T-cell (primary cell): ENCODE measurements at places on chromosomes 12 and 14.
A peak's percentile ranks its signal among the peaks of the same experiment; 100 is the strongest.

DNA sequence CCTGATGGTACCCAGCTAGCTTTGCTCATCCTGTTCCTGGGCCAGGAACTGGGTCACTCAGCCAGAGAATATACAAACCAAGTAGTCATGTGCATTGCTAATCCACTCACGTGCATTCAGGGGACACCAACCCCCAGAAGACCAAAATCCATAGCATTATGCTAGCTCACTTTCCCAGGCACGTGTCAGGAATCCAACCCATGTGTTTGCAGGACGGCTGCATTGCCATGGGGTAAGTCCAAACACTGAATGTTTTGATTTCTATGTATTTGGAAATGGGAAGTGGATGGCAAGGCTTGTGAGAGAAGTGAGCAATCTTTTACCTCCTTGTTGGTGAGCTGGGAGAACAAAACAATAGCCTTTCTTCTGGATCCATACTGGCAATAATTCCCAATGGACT, 87.1 kb upstream of the FOXN3 start:
- H3K36me3 ChIP-seq: no peaks in the 10 kb centered on the region
- H3K27ac ChIP-seq: no peak overlapping the region
- DNase-seq: no peak
- H3K4me3 ChIP-seq: no peak overlapping the region

- no peak overlapping the region for H3K4me3 ChIP-seq
- H3K27me3 ChIP-seq: no peaks in the 10 kb centered on the region
- H3K36me3 ChIP-seq: no peaks in the 10 kb centered on the region
- no peak overlapping the region for H3K27ac ChIP-seq
- H3K4me1 ChIP-seq: no peaks in the 10 kb centered on the region
- DNase-seq: no peak
Observed at GRCh38 chr12:28794211-28794610, 354.9 kb upstream of the FAR2 start.

GRCh38 chr14:54709444-54709843, 142.5 kb downstream of the SAMD4A start:
- peaks cover 10% of the 10 kb centered on the region for H3K4me1 ChIP-seq
- H3K27ac ChIP-seq: no peak overlapping the region
- no peak overlapping the region for H3K4me3 ChIP-seq
- H3K36me3 ChIP-seq: no peaks in the 10 kb centered on the region
- H3K27me3 ChIP-seq: no peaks in the 10 kb centered on the region

GRCh38 chr14:95193081-95193480, 35.8 kb upstream of the DICER1 start:
- H3K36me3 ChIP-seq: no peaks in the 10 kb centered on the region
- H3K27me3 ChIP-seq: peaks cover 16% of the 10 kb centered on the region
- no peaks in the 10 kb centered on the region for H3K4me1 ChIP-seq
- no peak overlapping the region for H3K4me3 ChIP-seq

DNA sequence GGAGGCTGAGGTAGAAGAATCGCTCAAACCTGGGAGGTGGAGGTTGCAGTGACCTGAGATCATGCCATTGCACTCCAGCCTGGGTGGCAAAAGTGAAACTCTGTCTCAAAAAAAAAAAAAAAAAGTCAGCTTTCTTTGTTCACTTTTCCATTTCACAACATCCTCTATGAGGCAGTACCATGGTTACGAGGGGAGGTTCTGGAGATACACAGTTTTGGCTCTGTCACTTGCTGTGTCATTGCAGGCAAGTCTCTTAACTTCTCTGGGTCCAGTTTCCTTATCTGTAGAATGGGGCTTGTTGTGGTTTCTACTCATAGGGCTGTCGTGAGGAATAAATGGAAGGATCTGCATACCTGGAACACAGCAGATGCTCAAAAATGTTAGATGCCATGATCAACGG, 75.6 kb upstream of the SLC24A4 start:
- H3K27me3 ChIP-seq: peaks cover 8% of the 10 kb centered on the region
- H3K27ac ChIP-seq: no peak overlapping the region
- no peaks in the 10 kb centered on the region for H3K36me3 ChIP-seq
- DNase-seq: no peak

GRCh38 chr12:124125203-124125871, 152.3 kb downstream of the ZNF664 start:
- no peak for DNase-seq
- no peak overlapping the region for H3K27ac ChIP-seq
- no peaks in the 10 kb centered on the region for H3K4me1 ChIP-seq
- H3K36me3 ChIP-seq: no peaks in the 10 kb centered on the region

GRCh38 chr12:11686120-11686519, 36.6 kb downstream of the ETV6 start:
- no peak for DNase-seq
- no peak overlapping the region for H3K27ac ChIP-seq
- H3K27me3 ChIP-seq: no peaks in the 10 kb centered on the region
- no peaks in the 10 kb centered on the region for H3K36me3 ChIP-seq
- H3K4me1 ChIP-seq: peaks cover 2% of the 10 kb centered on the region

DNA sequence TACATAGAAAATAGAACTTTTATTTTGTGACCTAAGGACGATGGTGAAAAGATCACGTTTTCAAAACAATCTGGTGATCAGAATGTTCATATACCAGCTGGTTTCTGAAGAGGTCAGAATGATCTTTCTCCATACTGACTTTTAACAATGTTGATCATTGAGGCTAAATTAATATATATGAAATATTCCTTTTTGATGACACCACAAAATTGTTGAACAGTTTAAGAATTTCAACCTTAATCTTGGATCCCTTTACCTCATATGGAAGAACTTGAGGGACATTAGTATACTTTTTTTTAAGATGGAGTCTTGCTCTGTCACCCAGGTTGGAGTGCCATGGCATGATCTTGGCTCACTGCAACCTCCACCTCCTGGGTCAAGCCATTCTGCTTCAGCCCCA, 2.8 kb upstream of the REP15 start:
- DNase-seq: no peak
- H3K27me3 ChIP-seq: no peaks in the 10 kb centered on the region
- H3K4me1 ChIP-seq: no peaks in the 10 kb centered on the region
- H3K27ac ChIP-seq: no peak overlapping the region
- H3K4me3 ChIP-seq: no peak overlapping the region
- H3K36me3 ChIP-seq: no peaks in the 10 kb centered on the region

GRCh38 chr14:87255058-87255457, 737.9 kb downstream of the GALC start:
- H3K36me3 ChIP-seq: no peaks in the 10 kb centered on the region
- H3K4me1 ChIP-seq: no peaks in the 10 kb centered on the region
- DNase-seq: no peak
- H3K4me3 ChIP-seq: no peak overlapping the region
- H3K27me3 ChIP-seq: no peaks in the 10 kb centered on the region

DNA sequence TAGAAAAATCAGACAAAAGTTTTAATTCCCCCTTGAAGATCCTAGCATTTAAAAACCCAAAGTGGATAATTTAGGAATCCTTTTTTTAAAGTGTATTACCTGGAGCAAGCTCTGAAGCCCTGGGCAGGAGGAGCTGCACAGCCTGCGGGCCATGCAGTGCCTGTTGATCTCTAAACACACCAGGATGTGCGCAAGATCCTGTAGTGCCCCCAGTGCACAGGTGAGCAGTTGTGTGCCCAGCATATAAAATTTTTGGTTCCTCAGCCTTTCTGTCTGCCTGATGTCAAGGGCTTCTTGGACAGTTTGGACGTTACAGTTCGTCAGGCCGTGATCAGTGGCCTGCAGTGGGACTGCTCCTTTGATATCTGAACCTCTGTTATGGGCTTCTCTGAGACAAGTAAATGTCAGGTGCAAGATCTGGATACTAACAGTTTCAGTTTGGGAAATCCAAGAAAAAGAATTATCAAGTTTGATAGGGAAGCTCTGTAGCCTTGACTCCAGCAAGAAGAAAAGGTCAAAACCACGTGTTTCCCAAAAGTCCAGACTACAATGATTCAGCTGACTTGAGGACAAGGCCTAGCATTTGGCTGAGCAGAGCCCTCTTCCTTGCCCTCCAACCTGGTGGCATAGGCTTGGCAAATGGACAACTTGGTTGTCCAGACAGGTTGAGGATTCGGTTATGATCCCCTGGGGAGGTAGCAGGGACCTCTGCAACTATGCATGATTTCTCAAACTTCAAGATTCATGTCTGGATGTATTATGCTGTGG, 1.0 kb downstream of the ATXN7L3B start:
- peaks cover 20% of the 10 kb centered on the region for H3K36me3 ChIP-seq
- H3K27me3 ChIP-seq: no peaks in the 10 kb centered on the region
- peak overlapping the region; percentile 95 for H3K27ac ChIP-seq
- H3K4me1 ChIP-seq: peaks cover 35% of the 10 kb centered on the region
- DNase-seq: peak; percentile 42

DNA sequence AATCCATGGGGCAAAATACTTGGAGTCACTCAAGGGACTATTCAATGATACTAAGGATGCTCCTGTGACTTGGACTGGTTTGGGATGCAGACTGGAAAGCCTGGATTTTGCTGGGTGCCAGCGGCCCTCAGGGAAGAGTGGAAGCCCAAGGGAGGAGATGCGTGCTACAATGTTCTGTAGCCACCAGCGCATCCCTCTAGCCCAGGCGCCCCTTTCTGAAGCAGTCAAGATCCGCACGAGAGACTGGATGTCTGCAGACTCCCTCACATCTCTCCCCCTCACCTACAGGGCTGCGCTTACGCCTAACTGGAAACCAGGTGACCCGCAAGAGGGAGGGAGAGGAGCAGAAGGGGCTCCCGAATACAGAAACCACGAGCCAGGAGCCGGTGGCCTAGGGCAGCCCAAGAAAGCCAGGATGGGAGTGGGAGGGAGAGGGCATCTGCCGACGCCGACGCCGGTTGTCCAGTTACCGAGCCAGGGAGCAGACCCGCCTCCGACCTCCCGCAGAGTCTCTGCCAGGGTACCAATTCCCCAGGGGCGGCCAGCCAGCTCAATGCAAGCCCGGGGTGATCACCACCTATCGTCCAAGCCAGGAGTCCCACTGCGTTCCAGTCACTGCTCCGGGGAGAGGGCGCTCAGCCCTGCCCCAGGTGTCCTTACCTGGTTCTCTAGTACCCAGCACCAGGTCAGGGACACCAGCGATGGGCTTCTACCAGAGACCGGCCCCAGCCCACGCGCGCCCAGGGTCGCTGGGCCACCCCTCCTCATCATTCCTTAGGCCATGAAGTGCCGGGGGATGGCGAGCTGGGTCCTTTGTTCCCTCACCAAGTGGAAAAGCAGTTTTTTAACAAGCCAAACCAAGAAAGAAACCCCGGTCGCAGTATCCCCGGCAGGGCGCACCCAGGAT, 1.2 kb downstream of the NTN4 start:
- peak overlapping the region; percentile 80 for H3K4me3 ChIP-seq
- DNase-seq: peak; percentile 3
- H3K27me3 ChIP-seq: peaks cover 19% of the 10 kb centered on the region
- no peaks in the 10 kb centered on the region for H3K36me3 ChIP-seq
- H3K4me1 ChIP-seq: peaks cover 18% of the 10 kb centered on the region

DNA sequence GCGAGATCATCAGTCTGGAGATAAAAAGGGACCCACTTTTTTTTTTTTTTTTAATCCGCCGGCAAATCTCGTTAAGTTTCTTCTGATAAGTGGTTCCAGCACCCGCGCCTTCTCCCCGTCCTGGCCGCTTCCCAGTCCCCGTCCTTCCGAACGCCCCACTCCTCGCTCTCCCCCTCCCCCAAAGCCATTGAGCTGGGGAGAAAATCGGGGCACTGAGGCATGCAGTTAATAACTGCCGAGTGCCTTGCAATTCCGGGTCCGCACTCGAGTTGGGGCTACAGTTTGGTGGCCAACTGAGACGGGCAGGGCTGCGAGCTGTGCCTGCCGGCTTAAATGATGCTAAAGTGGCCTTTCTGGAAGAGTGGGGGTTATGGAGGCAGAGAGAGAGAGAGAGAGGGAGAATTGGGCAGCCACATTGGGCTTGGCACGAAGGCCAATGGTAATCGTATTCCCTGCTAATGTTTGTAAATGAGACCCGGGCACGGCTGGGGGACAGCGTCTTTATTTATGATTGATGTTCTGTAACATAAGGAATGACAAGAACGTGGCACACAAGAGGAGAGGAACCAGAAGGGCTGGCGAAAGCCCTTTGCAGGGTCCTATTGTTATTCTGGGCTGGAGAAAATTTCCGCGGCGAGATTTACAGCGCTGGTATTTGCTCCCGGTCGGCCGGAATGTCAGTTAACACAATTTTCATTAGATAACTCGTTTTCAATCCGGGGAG, 115.4 kb upstream of the MYL2 start:
- DNase-seq: no peak
- H3K4me1 ChIP-seq: peaks cover 30% of the 10 kb centered on the region
- no peak overlapping the region for H3K27ac ChIP-seq
- peak overlapping the region; percentile 10 for H3K4me3 ChIP-seq
- peaks cover 2% of the 10 kb centered on the region for H3K27me3 ChIP-seq

DNA sequence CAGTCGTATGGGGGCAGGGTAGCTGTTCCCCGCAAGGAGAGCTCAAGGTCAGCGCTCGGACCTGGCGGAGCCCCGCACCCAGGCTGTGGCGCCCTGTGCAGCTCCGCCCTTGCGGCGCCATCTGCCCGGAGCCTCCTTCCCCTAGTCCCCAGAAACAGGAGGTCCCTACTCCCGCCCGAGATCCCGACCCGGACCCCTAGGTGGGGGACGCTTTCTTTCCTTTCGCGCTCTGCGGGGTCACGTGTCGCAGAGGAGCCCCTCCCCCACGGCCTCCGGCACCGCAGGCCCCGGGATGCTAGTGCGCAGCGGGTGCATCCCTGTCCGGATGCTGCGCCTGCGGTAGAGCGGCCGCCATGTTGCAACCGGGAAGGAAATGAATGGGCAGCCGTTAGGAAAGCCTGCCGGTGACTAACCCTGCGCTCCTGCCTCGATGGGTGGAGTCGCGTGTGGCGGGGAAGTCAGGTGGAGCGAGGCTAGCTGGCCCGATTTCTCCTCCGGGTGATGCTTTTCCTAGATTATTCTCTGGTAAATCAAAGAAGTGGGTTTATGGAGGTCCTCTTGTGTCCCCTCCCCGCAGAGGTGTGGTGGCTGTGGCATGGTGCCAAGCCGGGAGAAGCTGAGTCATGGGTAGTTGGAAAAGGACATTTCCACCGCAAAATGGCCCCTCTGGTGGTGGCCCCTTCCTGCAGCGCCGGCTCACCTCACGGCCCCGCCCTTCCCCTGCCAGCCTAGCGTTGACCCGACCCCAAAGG, 804 bp downstream of the GAPDH start:
- H3K4me3 ChIP-seq: peak overlapping the region; percentile 96
- peaks cover 34% of the 10 kb centered on the region for H3K4me1 ChIP-seq

GRCh38 chr14:61631045-61631687, 64.1 kb upstream of the HIF1A start:
- H3K27ac ChIP-seq: no peak overlapping the region
- no peaks in the 10 kb centered on the region for H3K4me1 ChIP-seq
- H3K27me3 ChIP-seq: no peaks in the 10 kb centered on the region
- no peak overlapping the region for H3K4me3 ChIP-seq

- no peaks in the 10 kb centered on the region for H3K36me3 ChIP-seq
- H3K4me1 ChIP-seq: no peaks in the 10 kb centered on the region
- no peaks in the 10 kb centered on the region for H3K27me3 ChIP-seq
- no peak overlapping the region for H3K27ac ChIP-seq
Observed at GRCh38 chr14:90604356-90604755, 207.5 kb downstream of the CALM1 start.

DNA sequence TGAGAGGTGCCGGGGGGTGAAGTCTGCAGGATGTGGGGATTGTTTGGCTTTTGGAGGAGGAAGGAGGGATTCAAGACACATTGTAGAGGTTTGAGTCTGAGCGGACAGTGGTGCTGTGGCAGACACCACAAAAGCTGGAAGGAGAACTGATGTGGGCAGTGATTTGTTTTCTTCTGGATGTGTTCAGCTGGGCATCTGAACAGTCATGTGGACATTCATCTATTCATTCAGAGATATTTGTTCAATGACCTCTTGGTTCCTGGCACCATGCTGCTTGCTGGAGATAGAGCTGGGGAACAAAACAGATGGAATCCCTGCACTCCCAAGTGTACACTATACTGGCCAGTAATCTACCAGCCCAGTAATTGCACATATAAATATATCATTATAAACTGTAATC, 64.0 kb downstream of the PTPN11 start:
- no peaks in the 10 kb centered on the region for H3K27me3 ChIP-seq
- H3K4me3 ChIP-seq: no peak overlapping the region
- DNase-seq: no peak
- no peaks in the 10 kb centered on the region for H3K4me1 ChIP-seq
